ENCODE measurements at places on chromosomes 6 and 20.
A peak's percentile ranks its signal among the peaks of the same experiment; 100 is the strongest.

- H3K27ac ChIP-seq, result no peak overlapping the region
- no peaks in the 10 kb centered on the region for H3K36me3 ChIP-seq
- no peak for DNase-seq
- no peaks in the 10 kb centered on the region for H3K4me1 ChIP-seq
Observed at GRCh38 chr6:165930668-165931214, 236.9 kb downstream of the TBXT start.

DNA sequence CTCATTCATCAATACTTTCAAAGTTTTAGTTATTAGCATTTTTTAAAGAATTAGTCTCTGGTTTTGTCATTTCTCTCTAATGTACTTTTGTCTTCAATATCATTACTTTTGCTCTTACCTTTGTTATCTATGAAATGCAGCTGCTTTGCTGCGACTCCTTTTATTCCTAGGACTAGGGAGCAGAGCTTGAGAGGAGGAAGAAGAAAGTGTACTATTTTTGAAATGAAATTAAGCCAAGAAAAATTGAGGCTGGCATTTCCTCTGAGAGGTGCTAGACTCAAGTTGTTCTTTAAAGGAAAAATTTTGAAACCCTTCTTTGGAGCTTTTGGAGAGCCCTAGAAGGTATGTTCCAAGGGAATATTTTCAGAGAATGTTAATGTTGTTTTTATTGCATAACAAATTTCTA, 48.3 kb upstream of the MRAP2 start:
- no peaks in the 10 kb centered on the region for H3K27me3 ChIP-seq
- H3K27ac ChIP-seq, result no peak overlapping the region
- no peaks in the 10 kb centered on the region for H3K36me3 ChIP-seq
- no peak overlapping the region for H3K4me3 ChIP-seq
- DNase-seq, result no peak
- peaks cover 2% of the 10 kb centered on the region for H3K4me1 ChIP-seq

DNA sequence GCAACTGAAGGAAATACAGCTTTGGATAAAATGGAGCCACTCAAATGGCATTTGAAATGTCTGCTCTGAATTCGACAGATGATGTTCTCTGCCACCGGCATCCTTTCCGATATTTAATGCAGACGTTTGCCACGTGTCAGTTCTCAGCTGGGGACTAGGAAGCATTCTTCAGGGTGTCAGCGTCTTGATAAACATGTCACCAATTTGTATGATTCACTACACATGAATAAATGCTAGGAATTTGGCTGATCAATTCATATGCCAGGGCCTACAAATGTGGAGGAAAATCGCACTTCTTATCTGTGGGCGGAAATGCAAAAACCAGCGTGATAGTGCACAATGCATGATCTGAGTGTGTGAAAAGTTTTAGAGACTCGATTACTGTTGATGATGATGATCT, 169.5 kb downstream of the SLC24A3 start:
- no peaks in the 10 kb centered on the region for H3K4me1 ChIP-seq
- no peaks in the 10 kb centered on the region for H3K36me3 ChIP-seq
- H3K27ac ChIP-seq, result no peak overlapping the region
- no peak for DNase-seq

- H3K36me3 ChIP-seq, result no peaks in the 10 kb centered on the region
- 0 out of 2 replicates have a peak, but pooled peaks cover 3% of the 10 kb centered on the region for H3K4me1 ChIP-seq
- DNase-seq, result peak; percentile 32
- H3K27me3 ChIP-seq, result no peaks in the 10 kb centered on the region
Observed at GRCh38 chr20:40251284-40251932, 437.6 kb downstream of the MAFB start.

- H3K36me3 ChIP-seq, result no peaks in the 10 kb centered on the region
- no peak for DNase-seq
- H3K27me3 ChIP-seq, result no peaks in the 10 kb centered on the region
Observed at GRCh38 chr6:31572041-31572911, at the start of gene LTA. Gene LTA, plus strand, starts transcription at chr6:31572289. Its CDS starts 454 bp downstream, at chr6:31572743.

GRCh38 chr6:47396401-47397069, 81.1 kb upstream of the CD2AP start:
- no peaks in the 10 kb centered on the region for H3K27me3 ChIP-seq
- no peaks in the 10 kb centered on the region for H3K36me3 ChIP-seq
- no peak for DNase-seq
- no peak overlapping the region for H3K4me3 ChIP-seq
- no peak overlapping the region for H3K27ac ChIP-seq

- H3K4me1 ChIP-seq, result peaks cover 8% of the 10 kb centered on the region
- no peaks in the 10 kb centered on the region for H3K27me3 ChIP-seq
- peak; percentile 86 for DNase-seq
- H3K36me3 ChIP-seq, result peaks cover 7% of the 10 kb centered on the region
- H3K27ac ChIP-seq, result peak overlapping the region; percentile 95
- H3K4me3 ChIP-seq, result peak overlapping the region; percentile 64
Observed at GRCh38 chr6:42783177-42783875, 1.5 kb downstream of the BICRAL start.

DNA sequence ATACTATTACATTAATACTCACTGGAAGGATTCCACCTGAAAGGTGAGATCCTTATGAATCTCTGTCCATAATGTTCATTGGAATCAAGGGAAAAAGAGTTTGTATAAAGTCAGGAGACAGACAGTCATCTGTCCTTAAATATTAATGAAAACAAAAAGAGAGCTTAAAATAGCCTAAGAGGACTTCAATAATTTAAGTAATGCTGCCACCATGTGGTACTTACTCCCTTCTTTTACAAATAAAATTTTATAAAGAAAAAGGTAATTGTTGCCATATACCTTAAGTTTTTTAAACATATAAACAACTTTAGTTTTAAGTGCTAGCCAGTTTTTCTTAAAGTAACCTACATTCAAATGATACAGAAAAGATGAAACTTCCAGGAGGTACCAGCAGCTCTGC, 5.1 kb downstream of the BLOC1S5 start:
- peaks cover 12% of the 10 kb centered on the region for H3K36me3 ChIP-seq
- H3K27ac ChIP-seq, result no peak overlapping the region
- DNase-seq, result peak; percentile 12
- no peaks in the 10 kb centered on the region for H3K4me1 ChIP-seq
- H3K4me3 ChIP-seq, result no peak overlapping the region

GRCh38 chr6:16570946-16571345, 190.3 kb downstream of the ATXN1 start:
- no peak overlapping the region for H3K27ac ChIP-seq
- DNase-seq, result no peak
- H3K36me3 ChIP-seq, result no peaks in the 10 kb centered on the region
- H3K4me3 ChIP-seq, result no peak overlapping the region

- H3K36me3 ChIP-seq, result no peaks in the 10 kb centered on the region
- DNase-seq, result peak; percentile 73
- no peak overlapping the region for H3K27ac ChIP-seq
- no peaks in the 10 kb centered on the region for H3K27me3 ChIP-seq
Observed at GRCh38 chr20:38321959-38322598, 18.1 kb downstream of the BPI start.

DNA sequence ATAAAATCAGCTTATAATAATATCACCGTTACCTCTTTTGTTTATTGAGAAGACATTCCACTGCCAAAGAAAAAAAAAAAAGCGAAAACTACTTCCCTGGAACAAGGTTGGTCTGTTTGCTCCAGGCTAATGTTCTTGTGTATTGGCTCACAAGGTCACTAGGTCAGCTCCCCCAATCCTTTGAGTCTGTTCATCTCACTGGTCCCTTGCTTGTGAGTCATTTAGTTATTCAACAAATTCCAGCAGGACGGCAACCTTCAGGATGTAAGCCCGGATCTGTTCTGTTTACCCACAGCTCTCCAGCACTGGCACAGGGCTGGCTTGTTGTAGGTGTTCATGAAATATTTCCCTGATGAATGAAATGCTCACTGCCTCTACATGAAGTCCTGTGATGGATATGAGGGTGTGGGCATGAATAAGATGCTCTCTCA, 3.3 kb downstream of the ARHGAP40 start:
- no peaks in the 10 kb centered on the region for H3K36me3 ChIP-seq
- no peak overlapping the region for H3K27ac ChIP-seq
- H3K4me3 ChIP-seq, result no peak overlapping the region
- H3K27me3 ChIP-seq, result no peaks in the 10 kb centered on the region
- no peaks in the 10 kb centered on the region for H3K4me1 ChIP-seq

DNA sequence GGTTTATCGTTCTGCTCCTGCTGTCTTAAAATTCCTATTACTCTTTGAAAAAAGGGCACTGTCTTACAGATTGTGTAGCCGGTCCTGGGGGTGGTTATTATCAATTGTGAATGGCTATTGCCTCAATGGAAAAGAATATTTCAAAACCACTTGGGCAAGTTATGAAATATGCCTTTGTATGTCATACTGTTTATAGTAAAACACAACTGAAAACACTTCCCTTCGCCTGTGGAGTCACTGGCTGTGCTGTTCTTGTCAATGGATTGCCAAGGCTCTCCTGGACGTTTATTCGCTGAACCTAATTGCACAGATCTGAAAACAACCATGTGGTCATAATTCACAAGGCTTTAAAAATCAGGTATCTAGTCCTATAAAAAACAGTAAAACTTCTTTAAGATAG, 47.8 kb upstream of the TAGAP start:
- no peak overlapping the region for H3K4me3 ChIP-seq
- DNase-seq, result no peak
- no peaks in the 10 kb centered on the region for H3K27me3 ChIP-seq

DNA sequence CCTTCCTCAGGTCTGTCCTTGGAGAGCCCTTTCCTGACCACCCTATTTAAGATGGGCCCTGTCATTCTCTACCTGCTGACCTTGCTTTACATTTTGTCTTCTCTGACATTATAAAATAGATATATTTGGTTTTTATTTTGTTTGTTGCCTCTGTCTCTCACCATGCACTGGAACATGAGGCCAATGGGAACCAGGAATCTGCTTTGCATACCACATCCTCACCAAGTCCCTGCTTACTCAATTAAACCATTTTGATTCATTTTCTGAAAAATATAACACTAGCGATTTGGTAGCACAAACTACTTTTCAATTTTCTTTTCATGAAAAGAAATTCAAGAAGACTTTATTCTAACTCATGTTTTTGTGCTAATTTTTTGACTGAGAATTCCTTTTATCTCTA, 32.8 kb upstream of the POPDC3 start:
- no peaks in the 10 kb centered on the region for H3K27me3 ChIP-seq
- no peak overlapping the region for H3K27ac ChIP-seq
- no peak for DNase-seq
- peaks cover 7% of the 10 kb centered on the region for H3K4me1 ChIP-seq
- H3K4me3 ChIP-seq, result no peak overlapping the region

DNA sequence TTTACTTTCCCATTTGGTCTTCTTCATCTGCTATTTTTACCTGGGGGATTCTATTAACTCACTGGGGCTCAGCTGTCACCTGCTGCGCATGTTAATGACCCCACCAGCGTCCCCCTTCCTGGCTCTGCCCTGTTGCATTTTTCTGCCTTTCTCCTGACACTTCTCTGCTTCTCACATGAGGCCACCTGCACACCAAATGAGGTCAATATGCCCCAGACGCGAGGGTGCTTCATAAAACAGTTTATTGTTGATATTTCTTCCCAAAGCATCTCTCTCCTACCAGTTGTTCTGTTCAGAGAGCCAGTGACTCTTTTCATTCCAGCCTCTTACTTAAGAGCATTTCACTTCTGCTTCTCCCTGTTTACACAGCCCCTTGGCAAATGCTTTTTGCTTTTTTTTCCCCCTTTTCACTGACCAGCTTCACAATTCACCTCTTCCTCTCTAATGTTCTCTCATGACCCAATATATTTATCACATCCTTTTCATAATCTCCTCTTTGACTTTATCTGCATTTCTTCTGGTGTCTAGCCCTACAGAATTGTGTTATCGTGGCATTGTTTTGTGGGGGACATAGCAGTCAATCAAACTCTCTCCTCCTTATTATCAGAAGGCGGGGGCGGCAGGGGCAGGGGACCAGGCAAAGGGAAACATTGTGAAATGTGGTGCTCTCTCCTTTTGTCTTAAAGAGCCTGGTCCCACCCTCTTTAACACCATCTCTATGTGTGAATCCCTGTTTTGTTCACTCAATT, 545.8 kb upstream of the CITED2 start:
- H3K27ac ChIP-seq, result no peak overlapping the region
- H3K4me3 ChIP-seq, result no peak overlapping the region
- no peaks in the 10 kb centered on the region for H3K36me3 ChIP-seq
- no peaks in the 10 kb centered on the region for H3K27me3 ChIP-seq
- DNase-seq, result no peak

DNA sequence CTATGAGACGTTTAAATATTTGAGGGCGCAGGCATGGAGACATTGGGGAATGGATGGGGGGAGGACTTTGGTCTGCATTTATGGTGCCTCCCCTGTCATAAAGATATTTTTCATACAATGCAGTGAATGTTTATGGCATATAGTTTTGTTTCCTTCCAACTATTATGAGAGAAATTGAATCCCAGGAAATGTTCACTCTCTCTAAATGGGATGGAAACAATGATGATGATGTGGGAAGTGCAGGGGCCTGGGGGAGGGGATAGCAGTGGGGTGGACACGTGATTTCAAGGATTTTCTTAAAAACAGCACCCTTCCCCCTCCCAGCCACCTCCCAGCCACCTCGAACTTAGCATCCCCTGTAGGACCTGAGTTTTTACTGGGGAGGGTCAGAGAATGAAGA, 69.9 kb downstream of the TOX2 start:
- no peaks in the 10 kb centered on the region for H3K27me3 ChIP-seq
- H3K4me1 ChIP-seq, result peaks cover 10% of the 10 kb centered on the region
- no peak for DNase-seq
- H3K36me3 ChIP-seq, result no peaks in the 10 kb centered on the region

DNA sequence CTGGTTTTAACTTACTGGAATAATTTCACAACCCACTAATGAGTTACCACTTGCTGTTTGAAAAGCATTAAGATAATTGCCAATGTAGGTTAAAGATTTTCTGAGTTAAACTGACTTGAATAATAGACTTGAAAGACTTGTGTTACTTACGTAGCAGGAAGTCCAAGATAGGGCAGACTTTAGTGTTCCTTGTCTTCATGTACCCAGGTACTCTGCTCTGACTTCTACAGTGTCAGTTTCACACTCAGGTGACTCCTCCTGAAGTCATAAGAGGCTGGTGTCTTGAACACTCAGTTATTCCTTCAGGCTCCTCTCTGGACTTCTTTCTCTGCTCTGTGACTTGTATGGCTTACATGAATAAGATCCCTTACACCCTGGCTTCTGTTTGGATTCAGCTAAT, 76.3 kb upstream of the SGK1 start:
- no peak overlapping the region for H3K4me3 ChIP-seq
- no peak overlapping the region for H3K27ac ChIP-seq
- no peaks in the 10 kb centered on the region for H3K27me3 ChIP-seq
- H3K4me1 ChIP-seq, result no peaks in the 10 kb centered on the region
- H3K36me3 ChIP-seq, result no peaks in the 10 kb centered on the region

DNA sequence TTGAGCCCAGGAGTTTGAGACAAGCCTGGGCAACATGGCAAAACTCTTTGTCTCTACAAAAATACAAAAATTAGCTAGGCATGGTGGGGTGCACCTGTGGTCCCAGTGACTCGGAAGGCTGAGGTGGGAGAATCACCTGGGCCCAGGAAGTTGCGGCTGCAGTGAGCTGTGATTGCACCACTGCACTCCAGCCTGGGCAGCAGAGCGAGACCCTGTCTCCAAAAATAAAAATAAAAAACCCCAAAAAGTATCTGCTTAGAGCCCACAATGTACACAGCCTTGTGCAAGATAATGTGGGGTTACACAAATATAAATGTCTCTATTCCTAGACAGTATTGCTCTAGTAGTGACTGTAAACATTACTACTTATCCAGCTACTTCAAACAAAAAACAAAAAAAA, 5.9 kb downstream of the ESF1 start:
- no peak overlapping the region for H3K4me3 ChIP-seq
- DNase-seq, result no peak
- no peaks in the 10 kb centered on the region for H3K27me3 ChIP-seq
- H3K27ac ChIP-seq, result no peak overlapping the region

GRCh38 chr6:129713806-129714333, 3.9 kb upstream of the ARHGAP18 start:
- H3K27ac ChIP-seq, result no peak overlapping the region
- H3K27me3 ChIP-seq, result no peaks in the 10 kb centered on the region
- H3K4me1 ChIP-seq, result no peaks in the 10 kb centered on the region
- DNase-seq, result no peak
- H3K36me3 ChIP-seq, result no peaks in the 10 kb centered on the region

Data from SK-N-SH (cell line).